ENCODE measurements at places on chromosomes 11 and 22. TPM values are rescaled to one million over a fixed set of nuclear protein-coding genes. Genes with fewer than 3 reads are reported as not detected.

The IGSF22 gene
- total RNA-seq, result 0.35 TPM

The APOL6 gene
- total RNA-seq, result 0.07 TPM

The OR56A1 gene
- 0.07 TPM for total RNA-seq

The CNTN5 gene
- total RNA-seq, result not detected

The FOSL1 gene
- 33.7 TPM for total RNA-seq

The MRPL21 gene
- 91.5 TPM for total RNA-seq
